ENCODE measurements at places on chromosomes 3 and 15.

- DNase-seq, result no peak
These were observed 47.2 kb downstream of the TLNRD1 start for GRCh38 chr15:81047928-81048327.

GRCh38 chr3:162441716-162442115 is 945.1 kb downstream of the OTOL1 start:
- DNase-seq, result no peak

DNA sequence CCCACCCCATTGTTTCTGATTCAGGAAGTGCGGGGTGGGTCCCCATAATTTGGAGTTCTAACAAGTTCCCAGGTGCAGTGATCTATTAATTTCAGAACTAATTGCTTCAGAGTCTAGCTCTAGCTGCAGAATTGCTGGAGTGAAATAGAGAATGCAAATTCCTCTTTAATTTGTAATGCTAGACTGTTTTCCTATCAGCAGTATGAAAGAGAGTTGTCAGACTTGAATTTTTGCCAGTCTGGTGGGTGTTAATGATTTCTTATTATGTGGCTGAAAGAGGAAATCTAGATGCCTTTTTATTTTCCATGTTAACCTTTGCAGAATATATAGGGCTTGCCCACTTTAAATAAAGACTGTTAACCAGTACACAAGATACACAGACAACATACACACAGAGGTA is 23.7 kb downstream of the APH1B start:
- no peak for DNase-seq

GRCh38 chr3:126264381-126264780 is 84.0 kb upstream of the ALDH1L1 start:
- DNase-seq, result peak; percentile 40
